ENCODE measurements at places on chromosomes 1 and 21.

DNA sequence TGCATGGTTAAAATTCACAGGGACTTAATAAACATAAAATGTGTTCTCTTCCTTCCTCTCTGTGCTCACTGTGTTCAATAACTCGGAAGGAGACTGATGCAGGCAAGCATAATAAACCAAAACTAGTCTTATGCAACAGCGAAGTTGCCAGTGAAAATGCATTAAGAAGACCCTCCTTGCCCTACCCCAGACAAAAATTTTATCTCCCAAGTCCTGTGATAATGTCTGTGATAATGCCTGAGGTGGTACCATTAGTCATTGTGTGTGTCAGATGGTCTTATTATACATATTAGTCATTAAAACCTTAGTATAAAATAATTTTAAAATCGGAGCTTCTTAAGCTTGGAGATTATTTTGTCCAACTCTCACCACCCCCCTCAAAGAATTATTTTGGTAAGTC lies 97.8 kb downstream of the NGF start:
- DNase-seq, result no peak

DNA sequence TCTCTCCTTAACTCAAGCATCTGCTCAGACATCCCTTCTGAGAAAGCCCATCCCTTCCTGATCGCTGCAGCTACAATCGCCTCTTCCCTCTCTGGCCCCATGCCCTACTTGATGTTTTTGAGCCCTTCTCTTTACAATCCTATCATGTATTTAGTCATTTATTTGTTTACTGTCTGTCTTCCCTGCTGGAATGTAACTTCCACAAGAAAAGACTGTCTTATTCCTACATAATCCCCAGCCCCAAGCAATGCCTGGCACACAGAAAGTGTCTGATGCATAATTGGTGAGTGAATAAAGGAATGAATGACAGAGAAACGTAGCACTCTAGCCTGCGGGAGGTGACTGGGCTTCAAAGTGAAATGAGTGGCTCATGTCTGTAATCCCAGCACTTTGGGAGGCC lies 25.4 kb downstream of the ECE1 start:
- DNase-seq, result no peak

DNA sequence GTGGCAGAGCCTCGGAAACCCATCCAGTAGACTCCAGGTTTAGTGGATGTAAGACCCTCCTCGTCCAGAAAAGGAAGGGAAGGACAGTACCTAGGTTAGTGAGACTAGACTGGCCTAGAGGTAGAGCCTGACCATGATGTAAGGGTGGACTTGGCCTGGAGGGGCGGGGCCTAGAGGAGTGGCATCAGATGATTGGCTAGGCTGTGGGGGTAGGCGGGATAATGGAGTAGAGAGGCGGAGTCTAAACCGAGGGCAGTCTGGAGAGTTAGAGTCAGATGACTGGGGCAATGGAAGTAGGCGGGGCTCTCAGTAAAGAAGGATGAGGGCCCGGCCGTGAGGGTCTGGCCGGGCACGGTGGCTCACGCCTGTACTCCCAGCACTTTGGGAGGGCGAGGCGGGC lies 70.1 kb downstream of the EPHB2 start:
- DNase-seq, result no peak

DNA sequence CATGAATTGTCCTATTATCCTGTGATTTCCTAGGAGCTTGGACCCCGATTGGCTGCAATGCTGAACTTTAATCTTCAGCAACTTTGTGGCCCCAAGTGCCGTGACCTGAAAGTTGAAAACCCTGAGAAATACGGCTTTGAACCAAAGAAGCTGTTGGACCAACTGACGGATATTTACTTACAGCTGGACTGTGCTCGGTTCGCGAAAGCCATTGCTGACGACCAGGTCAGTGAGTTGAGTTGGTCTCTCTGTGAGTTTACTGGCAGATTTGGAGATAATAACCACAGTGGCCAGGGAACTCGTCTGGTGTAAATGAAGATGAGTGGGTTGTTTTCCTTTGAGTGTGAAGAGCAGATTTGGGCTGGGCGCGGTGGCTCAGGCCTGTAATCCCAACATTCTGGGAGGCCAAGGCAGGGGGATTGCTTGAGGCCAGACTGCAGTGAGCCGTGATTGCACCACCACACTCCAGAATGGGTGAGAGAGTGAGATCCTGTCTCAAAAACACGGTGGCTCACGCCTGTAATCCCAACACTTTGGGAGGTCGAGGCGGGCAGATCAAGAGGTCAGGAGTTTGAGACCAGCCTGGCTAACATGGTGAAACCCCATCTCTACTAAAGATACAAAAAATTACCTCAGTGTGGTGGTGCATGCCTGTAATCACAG lies 39.1 kb upstream of the KIF1B start:
- no peak for DNase-seq
